ENCODE measurements at places on chromosomes 13 and 19. TPM values are rescaled to one million over a fixed set of nuclear protein-coding genes. Genes with fewer than 3 reads are reported as not detected.

Gene ZNF780B
- 12.0 TPM for total RNA-seq

Gene SLITRK1
- 32.1 TPM for total RNA-seq

Gene B3GLCT
- total RNA-seq, result 37.2 TPM

Gene KCNN1
- 4.8 TPM for total RNA-seq

Gene POP4
- total RNA-seq, result 43.4 TPM

Gene SLAIN1
- total RNA-seq, result 41.5 TPM

Gene KLK4
- 1.1 TPM for total RNA-seq

Gene ZNF844
- 1.2 TPM for total RNA-seq

Gene ACOD1
- total RNA-seq, result not detected

Gene HDGFL2
- 87.0 TPM for total RNA-seq

Gene ZNF556
- total RNA-seq, result 0.24 TPM

Gene MIPEP
- total RNA-seq, result 7.0 TPM

Gene GDF15
- 52.1 TPM for total RNA-seq

Gene ZSCAN4
- not detected for total RNA-seq

Gene HIPK4
- 0.89 TPM for total RNA-seq

Gene CGB2
- not detected for total RNA-seq

Gene PRR22
- 0.43 TPM for total RNA-seq

Gene KLK14
- total RNA-seq, result 1.2 TPM

Gene ARHGAP45
- 10.1 TPM for total RNA-seq

Gene FNDC3A
- 49.7 TPM for total RNA-seq

Gene ZNF737
- 34.5 TPM for total RNA-seq

Gene TPTE2
- not detected for total RNA-seq

Gene CCL25
- not detected for total RNA-seq

Gene PNMA8A
- total RNA-seq, result 0.86 TPM

Gene CLEC17A
- not detected for total RNA-seq

Gene NXNL1
- not detected for total RNA-seq

Gene CEACAM16
- total RNA-seq, result not detected

Gene GAPDHS
- not detected for total RNA-seq

Gene LILRA2
- total RNA-seq, result not detected

Gene ZNF234
- 10.7 TPM for total RNA-seq

Gene CYP2F1
- total RNA-seq, result 0.18 TPM

Gene ZNF649
- 16.8 TPM for total RNA-seq

Gene MBNL2
- 16.5 TPM for total RNA-seq

Gene NLRP4
- not detected for total RNA-seq

Gene ZNF112
- total RNA-seq, result 5.2 TPM

Gene OR10H1
- total RNA-seq, result 0.32 TPM

Gene HPN
- total RNA-seq, result 0.62 TPM

Gene IRGC
- 0.81 TPM for total RNA-seq

Gene ABCA7
- total RNA-seq, result 10.2 TPM

Gene KCTD15
- 34.4 TPM for total RNA-seq

Gene POSTN
- not detected for total RNA-seq

Gene KLHL1
- total RNA-seq, result not detected

Gene PIN1
- 110 TPM for total RNA-seq

Gene DLEU7
- 3.0 TPM for total RNA-seq

Gene EHD2
- 10.3 TPM for total RNA-seq

Gene ZNF416
- 7.6 TPM for total RNA-seq

Gene NEK5
- total RNA-seq, result 11.9 TPM

Gene S1PR5
- 0.22 TPM for total RNA-seq

Gene PTPRH
- 3.6 TPM for total RNA-seq

Gene PLIN5
- total RNA-seq, result 1.3 TPM

Gene ZNF610
- 10.3 TPM for total RNA-seq

Gene REXO1
- total RNA-seq, result 13.4 TPM

Data from motor neuron (in vitro differentiated cells).